Pons (tissue), 1 donor: ENCODE measurements at places on chromosomes 5 and 9.

GRCh38 chr9:27433631-27434325 is 90.3 kb upstream of the IFNK start:
- no peak for DNase-seq

GRCh38 chr5:172769616-172770373 is 1.2 kb downstream of the DUSP1 start:
- peak; percentile 48 for DNase-seq

- DNase-seq, result no peak
Observed at GRCh38 chr5:37812365-37812764, 27.5 kb downstream of the GDNF start.

DNA sequence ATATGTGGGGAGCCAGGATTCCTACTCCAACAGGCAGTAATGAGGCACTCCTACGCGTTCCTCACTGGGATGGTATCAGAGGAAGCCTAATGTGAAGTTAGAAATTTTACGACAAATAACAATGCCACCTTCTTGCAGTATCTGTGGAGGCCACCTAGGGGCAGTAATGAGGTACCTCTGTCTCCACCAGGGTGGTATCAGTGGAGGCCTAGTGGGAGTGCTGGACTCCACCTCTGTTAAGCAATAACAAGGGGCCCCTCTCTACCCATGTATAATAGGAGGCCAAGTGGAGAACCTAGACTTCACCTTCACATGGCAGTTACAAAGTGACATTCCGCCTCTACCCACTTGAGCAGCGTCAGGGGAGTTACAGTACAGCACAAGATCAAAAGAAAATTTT is 147.9 kb downstream of the PLPPR1 start:
- no peak for DNase-seq

- peak; percentile 40 for DNase-seq
Observed at GRCh38 chr5:72451741-72452505, 55.3 kb downstream of the ZNF366 start.

- DNase-seq, result no peak
Observed at GRCh38 chr5:163460562-163461171, at the start of gene HMMR. HMMR (plus strand) TSS chr5:163460632; CDS start chr5:163460693, 61 bp downstream.

DNA sequence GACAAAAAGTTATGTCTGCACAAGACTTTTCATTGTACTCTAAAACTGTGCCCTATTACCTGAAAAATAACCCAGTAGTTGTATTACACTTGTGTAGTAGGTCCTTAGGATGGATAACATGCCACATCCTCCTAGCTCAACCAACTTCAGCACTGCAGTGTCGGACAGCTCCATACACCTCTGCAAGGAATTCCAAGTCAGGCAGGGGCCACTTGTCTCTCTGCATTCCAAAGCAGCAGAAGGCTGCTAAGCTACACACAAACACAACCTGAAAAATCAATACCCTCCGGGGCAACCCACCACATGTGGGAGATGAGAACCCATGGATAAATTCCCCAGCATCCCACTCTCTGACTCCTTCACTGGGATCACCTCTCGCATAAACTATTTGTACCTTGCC is 50.2 kb downstream of the MED10 start:
- DNase-seq, result no peak

DNA sequence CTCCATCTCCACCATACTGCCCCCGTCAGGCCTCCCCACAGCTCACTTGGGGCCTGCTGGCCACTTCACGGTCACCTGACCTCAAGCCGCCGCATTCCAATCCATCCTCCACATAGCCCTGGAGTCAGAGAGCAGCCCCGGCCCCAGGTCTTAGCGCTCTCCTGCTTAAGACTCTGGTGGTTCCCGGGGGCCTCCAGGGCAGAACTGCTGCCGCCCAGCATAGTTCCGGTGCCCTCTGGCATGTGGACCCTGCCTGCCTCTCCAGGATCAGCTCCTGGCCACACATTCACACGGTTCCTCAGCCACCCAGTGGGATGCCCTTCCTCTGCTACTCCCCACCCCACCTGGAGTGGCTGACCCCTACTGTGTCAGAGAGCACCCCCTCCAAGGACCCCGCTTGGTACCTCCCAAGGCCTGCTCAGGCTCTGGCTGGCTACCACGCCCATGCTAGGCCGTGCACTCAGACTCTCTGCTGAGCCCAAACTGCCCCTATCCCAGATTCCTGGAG is 8.7 kb downstream of the PHYKPL start:
- DNase-seq, result no peak

- no peak for DNase-seq
Observed at GRCh38 chr5:67802766-67803165, 412.8 kb upstream of the PIK3R1 start.

GRCh38 chr9:137227853-137228505 is 677 bp downstream of the RNF224 start:
- no peak for DNase-seq

DNA sequence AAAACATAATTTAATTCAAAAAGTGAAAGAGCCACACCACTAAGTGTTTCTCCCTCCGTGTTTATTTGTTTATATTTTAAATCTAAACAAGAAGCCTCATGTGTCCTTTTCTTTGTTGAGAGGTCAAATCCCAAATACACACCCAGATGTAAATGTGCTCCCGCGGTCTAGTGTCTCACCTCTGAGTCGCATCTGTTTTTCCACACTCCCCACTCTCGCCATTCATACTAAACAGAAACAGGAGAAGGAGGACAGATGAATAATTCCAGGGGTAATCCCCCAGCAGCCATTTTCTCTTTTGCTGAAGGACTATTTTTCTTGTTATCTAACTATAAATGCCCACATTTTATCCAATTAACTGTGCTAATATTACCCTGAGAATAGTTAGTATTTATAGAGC is 361.6 kb upstream of the RIOK2 start:
- DNase-seq, result no peak

- DNase-seq, result no peak
Observed at GRCh38 chr5:14237317-14238086, 94.4 kb downstream of the TRIO start.

DNA sequence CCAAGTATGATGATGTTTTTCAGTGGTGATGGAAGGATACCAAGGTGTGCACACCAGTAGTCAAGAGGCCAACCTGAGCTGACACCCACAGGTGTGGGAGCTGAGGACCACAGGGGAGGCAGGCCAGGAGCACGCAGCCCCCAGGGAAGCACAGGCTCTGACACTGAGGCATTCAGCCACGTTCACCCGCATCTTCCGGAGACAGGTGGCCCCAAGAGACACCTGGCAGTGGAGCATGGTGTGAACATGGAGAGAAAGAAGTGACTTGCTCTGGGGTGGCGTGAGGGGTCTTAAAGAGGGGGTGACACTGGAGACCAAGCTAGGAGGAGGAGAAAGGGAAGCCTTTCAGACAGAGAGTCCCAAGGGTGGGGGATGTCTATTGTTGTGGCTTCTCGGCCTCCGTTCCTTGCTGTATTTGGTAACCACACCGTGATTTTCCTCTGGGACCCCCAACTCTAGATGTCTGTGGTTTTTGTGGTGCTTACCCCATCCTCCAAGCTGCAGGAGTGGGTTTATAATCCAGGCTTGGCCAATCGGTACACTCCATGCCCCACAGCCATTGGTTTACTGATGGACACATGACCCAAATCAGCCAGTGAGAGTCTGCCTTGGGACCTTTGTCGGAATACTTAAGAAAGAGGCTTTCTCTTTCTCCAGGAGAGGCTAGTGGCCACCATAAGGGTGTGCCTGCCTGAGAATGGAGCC is 84.6 kb downstream of the HRH2 start:
- DNase-seq, result no peak

- no peak for DNase-seq
Observed at GRCh38 chr5:95718203-95718602, 12.9 kb upstream of the RHOBTB3 start.

DNA sequence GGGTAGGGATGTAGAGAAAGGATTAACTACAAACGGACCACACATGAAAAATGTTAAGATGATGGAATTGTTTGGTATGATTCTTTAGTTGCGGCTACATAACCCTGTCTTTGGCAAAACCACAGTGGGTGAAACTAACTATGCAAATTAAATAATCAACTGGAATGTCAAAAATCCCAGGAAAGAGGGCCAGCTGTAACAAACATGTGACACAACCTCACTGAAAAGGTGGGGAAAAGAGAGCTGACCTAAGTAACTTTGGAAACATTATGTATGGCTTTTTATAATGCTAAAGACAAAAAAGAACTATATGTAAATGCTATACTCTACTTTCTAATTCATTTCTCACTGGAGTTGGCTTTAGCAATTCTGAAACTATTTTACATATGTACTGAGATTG is 252.0 kb downstream of the MRPS30 start:
- DNase-seq, result no peak

DNA sequence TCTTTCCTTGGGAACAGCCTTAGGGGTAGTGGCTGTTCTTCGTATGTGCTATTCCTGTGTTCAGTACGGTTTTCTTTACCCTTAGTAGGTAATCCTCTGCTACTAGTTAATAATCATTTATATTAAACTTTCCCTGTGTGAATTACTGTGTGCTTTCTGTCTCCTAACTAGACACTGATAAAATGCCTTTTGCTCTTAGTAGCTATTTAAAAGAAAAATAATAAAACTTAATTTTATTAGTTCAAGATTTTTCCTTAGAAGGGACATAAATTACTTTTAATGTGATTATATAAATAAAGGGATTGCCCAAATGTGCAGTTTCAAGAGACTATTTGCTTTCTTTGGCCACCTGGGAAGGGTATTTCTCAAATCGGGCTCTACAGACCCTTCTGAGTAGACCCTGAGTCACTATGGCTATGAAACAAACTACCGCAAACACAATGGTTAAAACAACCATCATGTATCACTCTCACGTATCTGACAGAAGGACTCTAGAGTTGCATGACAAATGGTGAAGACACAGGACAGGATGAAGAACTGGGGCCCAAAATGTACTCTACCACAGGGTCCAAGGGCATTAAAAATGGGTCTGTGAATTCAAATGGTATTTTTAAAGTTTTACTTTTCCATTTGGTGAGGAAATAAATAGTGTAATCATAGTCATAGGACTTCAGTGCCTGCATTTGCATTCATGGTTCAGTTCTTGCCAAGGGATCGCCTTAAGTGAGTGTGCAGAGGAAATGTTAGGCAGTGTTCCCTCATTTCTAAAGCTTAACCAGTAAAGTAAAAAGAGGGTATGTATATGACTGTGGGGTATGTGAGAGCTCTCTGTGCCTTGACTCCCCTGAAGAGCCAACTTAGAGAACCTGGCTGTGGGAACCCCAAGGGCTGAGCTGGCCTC is 97.0 kb downstream of the TSSK1B start:
- no peak for DNase-seq

- DNase-seq, result no peak
Observed at GRCh38 chr9:38278457-38278856, 114.0 kb upstream of the ALDH1B1 start.

DNA sequence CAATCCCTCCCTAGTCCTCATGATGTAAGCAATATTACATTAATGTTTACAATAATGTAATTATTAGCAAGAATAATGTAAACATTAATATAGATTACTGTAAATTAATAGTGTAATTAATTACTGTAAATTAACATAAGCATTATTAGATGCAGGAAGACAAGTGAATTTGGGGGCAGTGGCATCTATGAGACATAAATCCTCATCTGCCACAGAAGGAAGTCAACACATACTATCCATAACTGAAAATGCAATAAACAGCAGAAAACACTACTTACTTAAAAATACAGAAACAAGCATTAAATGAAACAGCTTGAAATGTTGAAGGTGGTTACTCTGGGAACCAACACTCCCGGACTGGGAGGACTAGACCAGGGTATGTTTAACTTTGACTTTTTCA is 685 bp upstream of the NIPSNAP3A start:
- DNase-seq, result no peak
